SJSA1 (cell line): ENCODE measurements at places on chromosomes 7 and 10.

DNA sequence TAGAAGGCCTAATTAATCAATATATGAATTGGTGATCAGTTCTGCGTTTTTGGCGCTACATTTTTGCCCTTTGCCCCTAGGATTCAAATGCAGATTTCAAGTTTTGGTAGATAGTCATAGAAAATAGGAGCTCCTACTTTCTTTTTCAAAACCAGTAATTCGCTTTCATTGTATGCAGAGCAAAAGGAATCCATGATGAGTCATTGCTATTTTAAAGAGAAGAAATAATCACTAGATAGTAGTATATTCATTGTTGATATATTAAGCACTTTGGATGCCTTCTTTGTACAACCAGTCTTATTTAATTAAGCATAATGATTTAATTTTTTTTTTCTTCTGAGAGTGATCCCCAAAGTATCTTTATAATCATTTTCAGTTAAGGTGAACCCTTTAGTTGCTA, 50.3 kb downstream of the CSTF2T start:
- DNase-seq, result no peak

- DNase-seq, result no peak
Observed at GRCh38 chr7:47836503-47837202, 111.6 kb downstream of the PKD1L1 start.

- no peak for DNase-seq
Observed at GRCh38 chr10:21820952-21821351, 182.6 kb downstream of the DNAJC1 start.

GRCh38 chr7:2904202-2904601, 60.1 kb upstream of the GNA12 start:
- DNase-seq, result no peak

DNA sequence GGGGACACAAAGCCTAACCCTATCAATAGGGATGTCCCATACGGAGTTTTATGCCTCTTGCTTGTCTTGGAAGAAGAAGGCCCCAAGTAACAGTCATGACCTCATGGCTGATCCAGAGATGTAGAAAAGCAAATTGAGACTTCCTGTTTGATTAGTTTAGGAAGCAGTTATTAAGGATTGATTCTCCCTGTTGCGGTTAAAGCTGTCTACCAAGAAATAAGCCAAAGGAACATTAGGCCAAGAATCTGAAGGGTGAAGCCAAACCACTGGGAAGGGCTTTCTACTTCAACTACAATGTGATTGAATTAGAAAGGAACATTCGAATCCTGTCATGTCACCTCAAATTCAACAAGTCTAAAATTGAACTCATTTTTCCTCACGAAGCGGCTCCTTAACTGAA, 60.5 kb upstream of the AGBL3 start:
- DNase-seq, result no peak

- DNase-seq, result no peak
Observed at GRCh38 chr7:46024263-46024916, 103.3 kb upstream of the IGFBP3 start.

DNA sequence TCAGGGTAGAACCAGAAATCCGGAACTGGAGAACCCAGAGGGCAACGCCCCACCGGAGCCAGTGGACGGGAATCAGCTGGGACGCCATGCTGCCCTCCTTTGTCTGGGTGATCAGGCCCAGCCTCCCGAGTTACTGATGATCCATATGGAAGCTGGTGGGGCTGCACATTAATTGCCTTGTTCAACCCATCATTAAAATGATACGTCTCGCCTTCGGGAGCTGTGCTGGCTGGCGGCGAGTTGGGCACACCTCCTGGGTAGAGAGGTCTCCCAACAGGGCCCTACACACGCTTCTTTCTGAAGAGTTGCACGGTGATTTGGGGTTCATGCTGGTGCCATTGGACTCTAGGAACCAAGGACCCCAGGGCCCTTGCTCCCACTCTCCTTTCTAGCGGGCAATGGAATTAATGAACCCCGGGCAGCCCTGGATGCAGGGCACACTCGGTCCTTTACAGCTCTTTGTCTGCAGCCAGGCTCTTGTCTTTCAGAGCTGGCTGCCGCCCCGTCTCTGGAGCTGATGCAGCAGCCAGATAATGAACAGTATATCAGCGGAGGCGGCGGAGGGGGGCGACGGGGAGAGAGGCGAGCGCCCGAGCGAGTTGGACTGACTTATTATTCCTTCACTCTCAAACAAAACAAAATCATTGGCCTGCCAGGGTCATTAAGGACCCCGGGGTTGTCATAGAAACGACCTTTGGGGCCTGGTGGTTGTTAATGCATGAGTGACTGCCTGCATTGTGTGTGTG, 412.2 kb upstream of the ZMIZ1 start:
- no peak for DNase-seq

DNA sequence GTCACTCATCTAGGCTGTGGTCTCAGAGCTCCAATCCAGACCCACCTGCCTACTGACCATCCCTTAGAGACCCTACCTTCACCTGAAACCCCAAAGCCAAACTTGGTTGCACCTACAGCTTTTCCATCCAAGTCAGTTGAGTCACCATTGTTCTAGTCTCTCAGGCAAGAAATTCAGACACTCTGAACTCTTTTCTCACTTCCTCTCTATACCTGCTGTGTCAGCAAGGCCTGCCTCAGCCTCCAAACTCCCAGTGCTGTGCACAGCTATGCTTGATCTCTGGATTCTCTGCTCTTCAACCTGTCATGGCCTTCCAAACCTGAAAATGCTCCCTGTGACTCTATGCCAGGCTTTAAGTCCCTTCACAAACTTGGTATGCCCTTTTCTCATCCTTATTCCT, 47.4 kb upstream of the MTURN start:
- no peak for DNase-seq

- no peak for DNase-seq
Observed at GRCh38 chr7:126790763-126791162, 462.0 kb downstream of the GRM8 start.
